Fibroblast of the aortic adventitia (primary cell): ENCODE measurements at places on chromosomes 2 and 18. TPM values are rescaled to one million over a fixed set of nuclear protein-coding genes. Genes with fewer than 3 reads are reported as not detected.
A peak's percentile ranks its signal among the peaks of the same experiment; 100 is the strongest.

PAIP2B gene
- total RNA-seq = 0.27 and 1.6 TPM in 2 replicates

MYL12A gene
- total RNA-seq = 251 and 733 TPM in 2 replicates

PKDCC gene
- 19.7 and 57.8 TPM in 2 replicates for total RNA-seq

SPP2 gene
- 0.36 TPM in 1 of 2 replicates, not detected in the other for total RNA-seq

GREB1 gene
- total RNA-seq = under 0.01 and 1.7 TPM in 2 replicates

MOB4 gene
- total RNA-seq = 37.1 and 44.2 TPM in 2 replicates

CIDEA gene
- total RNA-seq = not detected in 2 replicates

ME2 gene
- 37.9 and 48.6 TPM in 2 replicates for total RNA-seq

GDF7 gene
- under 0.01 TPM in 1 of 2 replicates, not detected in the other for total RNA-seq

ALPP gene
- total RNA-seq = not detected in 2 replicates

PCARE gene
- total RNA-seq = under 0.01 and 0.08 TPM in 2 replicates

DNA sequence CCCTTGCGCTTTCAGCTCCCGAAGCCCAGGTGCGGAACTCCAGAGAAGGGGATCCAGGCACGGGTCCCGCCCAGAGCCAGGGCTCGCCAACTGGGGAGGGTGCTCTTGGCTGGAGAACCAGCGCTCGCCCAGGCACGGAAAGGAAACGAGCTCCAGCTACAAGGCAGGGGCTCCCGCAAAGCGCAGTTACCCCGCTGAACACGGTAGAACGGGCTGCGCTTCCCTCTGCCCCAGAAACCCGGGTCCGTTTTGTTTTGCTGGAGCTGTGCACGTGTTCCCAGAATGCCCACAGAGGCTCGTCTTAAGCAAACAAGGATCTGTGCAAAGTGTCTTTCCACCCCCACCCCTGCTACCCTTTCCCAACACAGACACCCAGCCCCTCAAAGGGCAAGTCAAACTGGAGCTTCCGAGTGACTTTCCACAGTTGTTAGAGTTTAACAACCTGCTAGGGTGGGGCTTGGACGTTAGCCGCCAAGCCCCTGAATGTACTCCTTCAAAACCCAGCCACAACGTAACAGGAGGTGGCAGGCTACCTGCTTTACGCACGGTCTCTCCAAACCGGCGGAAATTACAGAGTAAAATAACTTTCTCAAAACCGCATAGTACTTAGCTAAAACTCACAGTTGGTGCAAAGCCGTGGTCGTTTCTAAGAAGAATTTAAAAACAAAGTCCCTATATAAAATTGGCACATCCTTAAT lies 775 bp downstream of the RNF125 start:
- peak; percentile 28 for DNase-seq

GRCh38 chr2:169704160-169704708 lies 10.0 kb downstream of the PHOSPHO2 start:
- peak; percentile 42 for DNase-seq

- no peak for DNase-seq
These were observed 265.7 kb downstream of the MEIS1 start for GRCh38 chr2:66700677-66701066.

- no peak for DNase-seq
These were observed 110.2 kb upstream of the CCDC68 start for GRCh38 chr18:55069497-55069896.

DNA sequence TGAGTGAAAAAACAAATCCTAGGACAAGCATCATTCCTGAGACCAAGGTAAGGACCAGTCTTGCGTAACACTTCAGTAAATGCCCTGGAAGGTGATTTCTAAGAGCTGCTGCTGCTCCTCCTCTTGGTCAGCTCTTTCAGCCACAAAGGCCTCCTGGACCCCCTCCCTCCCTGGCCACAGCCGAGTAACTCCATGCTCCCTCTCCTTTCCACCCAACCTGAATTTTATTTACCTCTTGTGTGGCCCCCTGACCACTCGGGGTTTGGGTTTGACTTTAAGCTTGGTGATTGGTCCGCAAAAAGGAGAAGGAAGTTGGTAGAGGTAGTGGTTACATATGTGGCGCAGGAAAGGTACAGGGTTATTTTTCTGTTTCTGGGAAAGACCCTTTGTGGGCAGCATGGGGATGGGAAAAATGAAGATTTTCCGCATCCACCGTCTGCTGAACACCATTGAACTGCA lies 9.2 kb downstream of the HTRA2 start:
- DNase-seq = no peak

- no peak for DNase-seq
These were observed 308.7 kb downstream of the AFF3 start for GRCh38 chr2:99833586-99834201.

- DNase-seq = no peak
These were observed 117.8 kb upstream of the TWIST2 start for GRCh38 chr2:238730001-238730669.

- DNase-seq = peak; percentile 78
These were observed 667 bp downstream of the TRIB2 start for GRCh38 chr2:12717191-12718014.

- DNase-seq = no peak
These were observed 77.7 kb downstream of the RHOB start for GRCh38 chr2:20524412-20525040.

- peak; percentile 12 for DNase-seq
These were observed 147.1 kb downstream of the GALNT1 start for GRCh38 chr18:35728676-35729075.

GRCh38 chr2:190270298-190270697 lies 49.3 kb downstream of the HIBCH start:
- DNase-seq = peak; percentile 51

GRCh38 chr2:224958873-224959272 lies 83.4 kb downstream of the DOCK10 start:
- DNase-seq = peak; percentile 61

- no peak for DNase-seq
These were observed 190.8 kb downstream of the GPD2 start for GRCh38 chr2:156626931-156627330.

DNA sequence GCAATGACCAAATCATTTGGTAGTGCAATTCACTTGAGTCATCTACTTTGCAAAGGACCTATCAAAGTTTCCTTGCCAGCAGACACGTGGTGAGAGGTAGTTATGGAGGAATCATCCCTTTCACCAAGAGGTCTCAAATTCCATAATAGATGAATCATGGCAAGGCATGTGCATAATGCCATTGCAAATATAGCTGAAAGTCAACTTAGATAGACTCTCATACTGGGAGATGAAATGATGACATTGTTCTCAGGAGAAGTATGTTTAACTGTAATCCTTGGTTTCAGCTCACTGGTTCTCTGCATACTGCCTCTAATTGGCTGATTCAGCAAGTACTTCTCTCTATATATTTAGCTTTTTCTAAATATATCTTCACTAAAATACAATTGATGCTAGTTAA lies 57.2 kb downstream of the CALCRL start:
- peak; percentile 77 for DNase-seq

DNA sequence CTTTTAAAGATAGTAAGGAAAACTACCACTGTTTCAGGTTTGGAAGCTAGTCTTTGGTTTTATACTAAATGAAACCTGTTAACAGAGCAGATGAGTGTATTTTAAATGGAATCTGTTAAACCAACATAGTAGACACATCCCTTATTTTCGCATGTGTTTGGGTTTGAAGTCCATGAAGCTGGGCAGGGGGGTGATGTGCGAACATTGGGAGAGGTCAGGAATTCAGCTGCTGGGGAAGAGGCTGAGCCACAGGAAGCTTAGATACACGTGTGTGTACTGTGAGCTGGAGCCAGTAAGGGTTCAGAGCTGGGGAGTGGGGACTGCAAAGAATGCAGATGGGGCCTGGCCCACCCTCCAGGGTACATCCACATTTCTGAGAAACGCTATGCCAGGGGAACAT lies 176.9 kb downstream of the VAPA start:
- DNase-seq = no peak

GRCh38 chr2:238131761-238132462 lies 6.6 kb upstream of the KLHL30 start:
- DNase-seq = no peak

- no peak for DNase-seq
These were observed 62.7 kb downstream of the ZFP36L2 start for GRCh38 chr2:43163584-43164270.

DNA sequence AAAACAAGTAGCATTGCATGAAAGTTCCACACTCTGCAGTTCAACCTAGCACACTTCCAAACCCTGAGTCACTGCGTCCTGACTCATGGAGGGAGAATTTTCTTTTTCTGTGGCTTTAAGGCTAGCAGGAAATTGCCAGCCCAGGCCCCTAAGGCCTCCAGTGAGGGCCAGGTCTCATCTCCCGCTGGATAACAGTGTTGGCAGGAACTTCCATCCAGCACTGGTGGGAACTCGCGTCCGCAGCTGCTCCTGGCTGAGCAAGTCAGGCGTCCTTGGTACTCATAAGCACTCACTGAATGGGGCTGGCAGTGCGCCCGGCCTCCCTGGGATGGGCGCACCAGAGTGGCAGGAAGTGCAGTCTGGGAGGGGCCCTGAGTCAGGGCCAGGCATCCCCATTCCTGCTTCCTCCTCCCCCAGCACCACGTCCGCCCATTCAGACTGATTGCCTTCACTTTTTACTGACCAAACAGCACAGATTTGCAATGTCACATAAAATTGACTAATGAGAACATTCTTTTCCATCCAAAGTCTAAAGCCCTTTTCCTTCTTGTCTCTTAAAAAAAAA lies 14.3 kb downstream of the MALL start:
- DNase-seq = peak; percentile 100

GRCh38 chr2:89831641-89832498 lies 1140.4 kb downstream of the RPIA start:
- DNase-seq = no peak

DNA sequence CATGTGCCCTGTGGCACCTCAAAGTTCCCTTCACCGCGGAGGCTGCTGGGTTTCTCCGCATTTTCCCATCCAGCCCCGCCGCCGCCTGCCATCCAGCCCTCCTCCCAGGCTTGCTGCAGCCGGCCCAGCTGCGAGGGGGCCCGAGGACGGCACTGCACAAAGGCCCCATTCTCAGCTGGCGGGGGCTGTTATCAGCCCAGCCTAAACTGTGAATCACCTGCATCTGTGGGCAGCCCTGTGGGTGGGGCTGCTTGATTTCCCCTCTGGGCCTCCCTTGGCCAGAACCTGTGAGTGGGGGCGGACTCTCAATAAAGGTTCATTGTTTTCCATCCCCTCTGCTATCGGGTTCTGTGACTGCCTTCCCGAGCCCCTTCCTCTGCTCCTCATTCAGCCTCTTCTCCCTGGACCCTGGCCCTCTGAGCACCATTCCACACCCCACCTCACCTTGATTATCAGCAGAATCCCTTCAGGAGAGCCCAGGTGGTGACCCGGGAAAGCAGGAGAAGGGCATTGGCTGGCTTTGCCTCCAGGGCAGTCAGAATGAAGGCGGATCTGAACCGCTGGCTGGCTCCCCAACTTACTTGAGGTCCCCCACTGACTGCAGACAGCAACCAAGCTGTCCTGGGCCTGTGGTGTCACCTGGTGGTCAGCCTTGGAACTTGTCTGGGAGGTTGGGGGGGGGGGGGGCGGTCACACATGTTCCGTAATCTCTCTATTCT lies 204.5 kb downstream of the ZFP36L2 start:
- DNase-seq = no peak

GRCh38 chr2:107338571-107338970 lies 452.6 kb upstream of the ST6GAL2 start:
- DNase-seq = no peak

- DNase-seq = no peak
These were observed 718.8 kb downstream of the DPP10 start for GRCh38 chr2:115161081-115161770.

- no peak for DNase-seq
These were observed 219.4 kb downstream of the TGIF1 start for GRCh38 chr18:3669376-3669775.

DNA sequence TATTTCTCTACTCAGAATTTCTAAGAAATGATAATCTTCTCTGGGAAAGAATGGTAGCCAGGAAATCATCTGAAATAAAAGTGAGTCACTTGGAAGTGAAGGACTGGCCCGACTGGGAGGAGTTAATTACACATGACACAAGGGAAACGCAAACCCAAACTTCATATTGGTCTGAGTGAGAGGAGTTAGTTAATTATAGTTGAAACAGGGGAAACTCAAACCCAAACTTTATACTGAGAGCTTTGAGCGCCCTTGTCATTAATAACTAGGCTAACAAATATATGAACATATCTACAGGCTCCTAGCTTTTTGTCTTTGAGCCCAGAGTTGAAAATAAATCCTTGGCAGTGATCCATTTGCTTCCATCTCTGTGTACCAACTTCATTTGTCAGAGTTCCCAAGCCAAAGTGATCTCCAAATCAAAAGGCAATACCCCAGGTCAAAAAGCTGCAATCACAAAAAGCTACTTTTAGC lies 187.8 kb upstream of the COL3A1 start:
- peak; percentile 94 for DNase-seq

DNA sequence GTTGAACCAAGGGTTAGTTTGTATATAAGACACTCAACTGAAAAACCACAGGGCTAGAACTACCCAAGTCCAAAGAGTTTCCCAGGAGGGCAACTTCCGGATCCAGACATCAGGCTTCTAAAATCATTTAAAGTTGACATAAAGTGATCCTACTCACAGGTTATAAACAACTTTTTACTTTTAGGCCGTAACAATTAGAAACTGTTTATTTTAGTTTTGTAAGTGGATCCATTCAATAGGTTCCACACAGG lies 454.6 kb downstream of the MEIS1 start:
- DNase-seq = no peak

- no peak for DNase-seq
These were observed 24.5 kb downstream of the PRKD3 start for GRCh38 chr2:37300146-37300545.

DNA sequence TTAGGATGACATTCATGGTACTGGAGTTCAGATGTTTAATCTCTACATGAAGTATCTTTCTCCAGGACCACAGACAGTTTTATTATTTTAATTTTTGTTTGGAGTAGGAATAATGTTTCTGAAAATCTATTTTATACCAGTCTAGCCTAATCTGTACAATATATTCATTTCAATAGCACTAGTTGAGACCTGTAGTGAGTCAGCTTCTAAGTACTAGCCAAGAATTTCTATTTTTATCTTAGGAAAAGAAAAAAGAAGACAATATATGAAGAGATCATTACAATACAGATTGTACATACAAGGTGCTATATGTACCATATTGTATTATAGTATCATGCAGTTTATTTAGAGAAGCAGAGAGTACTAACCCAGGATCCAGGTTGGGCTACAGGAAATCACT lies 826.9 kb upstream of the PIK3C3 start:
- no peak for DNase-seq

GRCh38 chr2:199851883-199852282 lies 891 bp upstream of the FTCDNL1 start:
- no peak for DNase-seq

- peak; percentile 16 for DNase-seq
These were observed 36.9 kb upstream of the MEX3C start for GRCh38 chr18:51234117-51235008.

- DNase-seq = no peak
These were observed 106.1 kb upstream of the HDAC4 start for GRCh38 chr2:239506961-239507360.

GRCh38 chr2:36357847-36358659 lies 2.5 kb downstream of the CRIM1 start:
- DNase-seq = peak; percentile 87
